Kasumi-1 (cell line): ENCODE measurements at places on chromosomes 7 and 10.

DNA sequence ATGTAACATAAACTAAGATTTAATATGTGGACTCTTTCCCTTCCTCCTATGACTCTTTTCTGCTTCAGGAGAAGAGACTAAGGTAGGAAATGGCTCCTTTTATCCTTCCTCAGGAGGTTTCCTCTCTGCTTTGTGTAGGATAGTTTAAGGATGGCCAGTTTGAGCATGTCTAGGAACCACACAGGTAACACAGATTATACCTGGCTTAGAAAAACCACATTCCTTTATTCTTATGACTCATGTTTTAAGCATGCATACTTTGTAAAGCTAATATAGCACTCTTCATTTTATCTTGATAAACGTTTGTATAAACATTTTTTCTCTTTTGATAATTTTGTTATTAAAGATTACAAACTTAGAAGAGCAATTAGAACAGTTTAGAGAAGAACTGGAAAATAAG lies 57.8 kb downstream of the CYP51A1 start:
- no peak for DNase-seq

DNA sequence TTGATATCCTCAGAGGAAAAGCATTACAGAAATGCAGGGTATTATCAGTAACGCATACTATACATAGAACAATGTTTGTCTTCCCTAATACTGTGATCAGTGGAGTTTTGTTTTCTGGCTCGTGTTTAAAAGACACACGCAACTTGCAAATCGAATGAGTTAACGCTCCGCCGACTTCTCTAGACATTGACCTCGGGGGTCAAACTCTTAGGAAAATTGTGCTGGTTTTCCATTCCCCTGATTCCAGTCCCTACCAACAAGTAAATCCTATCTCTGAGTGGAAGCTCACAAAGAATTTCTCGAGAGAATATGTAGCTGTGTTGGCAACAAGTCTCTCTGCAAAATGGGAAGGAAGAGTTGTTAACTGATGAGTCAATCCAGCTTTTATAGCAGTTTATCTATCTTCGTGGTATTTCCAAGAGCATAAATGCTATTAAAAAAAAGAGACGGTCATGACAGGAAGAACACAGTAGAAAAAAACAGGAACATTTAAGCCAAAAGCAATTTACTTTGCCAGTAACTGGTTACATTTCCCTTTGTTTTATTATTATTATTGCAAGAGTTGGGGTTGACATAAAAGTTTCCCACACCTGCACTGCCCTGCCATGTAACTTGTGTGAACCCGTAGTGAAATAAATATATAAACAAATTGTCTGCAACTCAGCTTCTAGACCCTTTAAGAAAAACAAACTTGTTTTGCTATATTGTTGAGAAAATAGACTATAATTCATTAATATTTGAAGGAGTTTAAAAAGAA lies 144.4 kb downstream of the ARID5B start:
- DNase-seq, result peak; percentile 66

GRCh38 chr7:44148166-44148565 lies 7.0 kb upstream of the MYL7 start:
- DNase-seq, result no peak

- no peak for DNase-seq
Measured at GRCh38 chr7:107234436-107234835, 65.6 kb downstream of the HBP1 start.

- DNase-seq, result no peak
Measured at GRCh38 chr7:32587411-32587948, 92.2 kb downstream of the AVL9 start.

- DNase-seq, result no peak
Measured at GRCh38 chr7:124898531-124898930, 31.1 kb downstream of the POT1 start.

DNA sequence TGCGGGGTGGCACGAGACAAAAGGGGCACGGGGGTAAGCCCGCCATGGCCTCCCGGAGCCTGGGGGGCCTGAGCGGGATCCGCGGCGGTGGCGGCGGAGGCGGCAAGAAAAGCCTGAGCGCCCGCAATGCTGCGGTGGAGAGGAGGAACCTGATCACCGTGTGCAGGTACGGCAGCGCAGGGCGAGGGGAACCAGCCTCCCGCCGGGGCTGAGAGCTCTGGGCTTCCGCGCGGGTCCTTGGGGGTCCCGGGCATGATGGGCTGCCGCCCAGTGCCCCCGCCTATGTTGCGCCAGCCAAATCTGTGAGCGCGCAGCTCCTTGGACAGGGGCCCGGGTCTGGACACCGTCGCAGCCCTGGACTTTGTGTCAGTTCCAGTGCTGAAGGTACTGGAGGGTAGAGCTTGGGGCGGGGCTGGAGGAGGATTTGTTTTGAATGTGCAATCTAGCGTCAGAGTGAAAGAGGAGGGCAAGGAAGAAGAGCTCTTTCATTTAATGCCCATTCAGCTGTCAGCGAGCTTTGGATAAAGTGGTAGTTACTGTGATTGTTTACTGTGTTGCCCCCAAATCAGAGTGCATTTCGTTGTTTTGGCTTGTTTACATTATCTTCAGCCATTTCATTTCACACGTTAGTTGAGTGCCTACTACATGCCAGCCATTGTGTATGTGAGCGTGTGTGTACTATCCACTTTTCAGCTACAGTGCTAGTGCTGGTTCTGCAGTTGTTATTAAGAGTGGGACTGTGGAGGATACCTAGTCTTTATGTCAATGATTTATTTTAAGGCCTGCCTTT lies 777 bp downstream of the RUNDC3B start:
- peak; percentile 16 for DNase-seq

- DNase-seq, result no peak
Measured at GRCh38 chr10:123640016-123640535, 26.1 kb upstream of the GPR26 start.

GRCh38 chr10:36358736-36359135 lies 716.6 kb upstream of the FZD8 start:
- no peak for DNase-seq

DNA sequence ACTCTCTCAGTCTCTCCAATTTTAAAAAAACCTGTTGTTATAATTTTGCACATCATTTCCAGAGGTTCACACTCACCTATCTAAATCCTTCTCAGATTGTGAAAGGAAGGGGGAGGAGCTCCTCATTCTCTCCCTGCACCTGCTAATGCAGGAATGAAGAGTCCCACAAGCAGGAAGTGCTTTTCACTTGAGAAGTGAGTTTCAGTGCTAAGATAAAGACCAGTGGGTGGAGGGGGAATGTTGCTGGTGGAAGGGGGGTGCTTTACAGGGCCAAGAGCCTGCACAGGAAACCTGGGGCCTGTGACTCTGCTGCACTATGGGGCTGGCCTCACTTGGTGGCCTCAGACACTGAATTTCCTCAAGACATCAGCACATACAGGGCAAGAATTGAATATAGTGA lies 176.4 kb downstream of the PTPN20 start:
- DNase-seq, result no peak

- DNase-seq, result no peak
Measured at GRCh38 chr10:130191380-130191779, 55.2 kb downstream of the GLRX3 start.

DNA sequence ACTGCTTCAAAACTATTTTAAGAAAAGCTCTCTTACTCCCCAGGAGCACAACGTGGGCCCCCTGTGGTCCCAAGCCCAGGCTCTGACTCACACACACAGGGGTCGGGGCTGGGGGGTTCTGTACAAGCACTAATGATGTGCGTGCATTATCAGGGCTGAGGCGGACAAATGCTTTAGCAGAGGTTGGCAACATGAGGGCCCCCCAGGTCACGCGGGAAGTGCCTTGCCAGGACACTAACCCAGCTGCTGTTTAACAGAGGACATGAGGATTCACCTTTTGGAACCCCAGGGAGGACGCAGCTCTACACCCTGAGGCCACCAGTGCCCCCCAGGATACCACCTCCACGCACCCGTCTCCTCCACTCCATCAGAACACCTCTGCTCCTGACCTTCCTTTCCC lies 342.8 kb downstream of the DNAJB6 start:
- no peak for DNase-seq

DNA sequence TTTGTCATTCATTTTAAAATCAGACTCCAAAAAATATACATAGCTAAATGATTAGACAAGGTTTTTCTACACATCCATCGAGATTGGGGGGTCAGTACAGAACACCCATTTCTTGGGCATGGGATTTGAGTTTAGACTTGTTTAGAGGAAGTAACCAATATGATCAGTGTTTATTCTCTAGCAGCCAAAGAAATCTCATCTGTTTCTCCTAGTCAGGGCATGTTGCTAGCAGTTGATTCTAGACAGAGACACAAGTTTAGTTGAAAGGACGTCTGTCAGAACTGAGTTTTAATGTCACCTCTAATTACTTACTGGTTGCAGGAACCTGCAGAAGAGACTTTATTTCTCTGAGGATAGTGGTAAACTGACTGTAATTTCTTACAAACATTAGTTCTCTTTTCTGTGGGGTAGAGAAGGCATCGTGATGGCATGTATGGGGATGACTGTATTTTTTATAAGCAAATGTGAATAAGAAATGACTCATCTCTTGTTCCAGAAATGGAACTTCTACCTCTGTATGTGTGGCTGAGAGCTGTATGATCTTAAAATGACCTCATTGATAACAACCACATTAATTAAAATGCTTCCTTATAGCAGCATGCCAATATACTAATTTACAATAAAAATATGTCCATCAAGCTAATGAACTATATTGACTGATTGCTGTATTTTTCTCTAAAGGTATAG lies 30.6 kb upstream of the RHOBTB1 start:
- DNase-seq, result no peak

- no peak for DNase-seq
Measured at GRCh38 chr7:17929647-17930395, 10.5 kb downstream of the SNX13 start.

DNA sequence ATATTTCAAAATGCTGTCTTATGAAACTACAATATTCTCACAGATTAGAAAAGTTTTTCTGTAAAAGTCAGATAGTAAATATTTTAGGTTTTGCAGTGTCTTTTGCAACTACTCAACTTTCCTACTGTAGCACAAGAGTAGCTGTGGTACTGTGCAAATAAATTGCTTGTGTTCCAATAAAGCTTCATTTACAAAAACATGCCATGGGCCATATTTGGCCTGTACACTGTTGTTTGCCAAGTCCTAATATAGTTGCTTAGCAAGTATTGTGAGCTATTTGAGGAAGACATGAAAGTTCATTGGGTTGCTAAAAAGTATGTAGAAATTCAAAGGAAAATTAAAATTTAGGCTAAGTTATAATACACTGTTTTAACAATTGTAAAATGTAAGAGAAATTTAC lies 80.0 kb downstream of the TFPI2 start:
- DNase-seq, result no peak

DNA sequence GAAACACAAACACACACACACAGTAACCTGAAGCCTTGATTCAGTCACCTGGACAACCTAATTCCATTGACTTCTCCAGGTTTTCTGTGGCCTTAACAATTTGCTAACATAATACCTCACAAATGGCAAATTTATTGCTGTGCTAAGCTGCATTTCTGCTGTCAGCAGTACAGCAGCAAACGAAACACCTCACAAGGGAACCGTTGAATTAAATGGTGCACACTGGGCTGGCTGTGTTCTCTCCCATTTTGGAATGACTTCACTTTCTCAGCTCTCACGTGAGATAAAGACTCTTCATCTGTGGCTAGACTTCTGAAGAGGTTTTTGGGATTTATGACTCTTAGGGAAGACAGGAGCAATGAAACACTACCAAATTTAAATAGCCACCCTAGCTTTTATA lies 152.5 kb downstream of the GPR158 start:
- DNase-seq, result no peak

- DNase-seq, result no peak
Measured at GRCh38 chr10:22557321-22557720, 157.1 kb downstream of the PIP4K2A start.

DNA sequence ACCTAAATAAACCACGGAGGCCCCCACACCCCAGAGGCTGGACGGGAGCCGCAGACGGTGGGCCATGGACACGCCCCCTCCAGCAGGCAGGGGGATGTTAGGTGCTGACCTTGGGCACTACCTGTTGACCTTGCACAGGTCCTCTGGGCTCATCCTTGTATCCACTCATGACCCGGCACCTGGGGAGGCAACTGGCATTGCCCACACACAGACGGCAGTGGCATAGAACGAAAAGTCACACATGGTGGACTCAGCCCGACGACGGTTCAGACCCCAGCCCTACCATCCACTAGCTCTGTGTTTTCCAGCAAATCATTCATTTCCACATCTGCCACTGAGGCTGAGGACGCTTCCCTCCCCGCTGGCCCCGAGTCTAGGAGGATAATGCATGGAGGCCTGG lies 247.7 kb upstream of the PPP2R2D start:
- DNase-seq, result no peak
